Upper lobe of left lung (tissue), 6 donors: ENCODE measurements at places on chromosomes 3 and 15. TPM values are rescaled to one million over a fixed set of nuclear protein-coding genes. Genes with fewer than 3 reads are reported as not detected.

- no peak overlapping the region for H3K4me3 ChIP-seq
- H3K36me3 ChIP-seq = no peaks in the 10 kb centered on the region
- no peak for DNase-seq
- H3K27me3 ChIP-seq = no peaks in the 10 kb centered on the region
- no peaks in the 10 kb centered on the region for H3K4me1 ChIP-seq
Observed at GRCh38 chr3:117144853-117145252, 435.3 kb downstream of the TUSC7 start.

DNA sequence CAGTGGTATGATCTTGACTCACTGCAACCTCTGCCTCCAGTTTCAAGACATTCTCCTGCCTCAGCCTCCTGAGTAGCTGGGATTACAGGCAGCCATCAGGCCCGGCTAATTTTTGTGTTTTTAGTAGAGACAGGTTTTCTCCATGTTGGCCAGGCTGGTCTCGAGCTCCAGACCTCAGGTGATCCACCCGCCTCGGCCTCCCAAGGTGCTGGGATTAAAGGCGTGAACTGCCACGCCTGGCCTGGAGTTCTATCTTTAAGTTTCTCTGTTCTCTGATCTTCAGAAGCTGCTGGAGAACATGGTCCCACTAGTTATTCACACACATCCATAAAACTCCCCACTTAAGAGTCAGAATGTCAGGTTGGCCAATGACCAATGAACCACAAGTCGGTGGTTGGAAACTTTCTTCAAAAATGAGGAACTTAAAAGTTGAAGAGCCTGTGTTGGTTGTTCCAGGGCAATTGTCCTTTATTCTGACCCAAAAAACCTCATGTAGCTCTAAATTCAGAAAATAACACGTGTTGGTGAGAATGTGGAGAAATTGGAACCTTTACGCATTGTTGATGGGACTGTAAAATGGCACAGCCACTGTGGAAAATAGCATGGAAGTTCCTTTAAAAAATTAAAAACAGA lies 55.9 kb upstream of the PIK3CB start:
- no peak overlapping the region for H3K27ac ChIP-seq
- no peaks in the 10 kb centered on the region for H3K4me1 ChIP-seq
- no peaks in the 10 kb centered on the region for H3K27me3 ChIP-seq
- no peak overlapping the region for H3K4me3 ChIP-seq
- no peak for DNase-seq
- no peaks in the 10 kb centered on the region for H3K36me3 ChIP-seq

DNA sequence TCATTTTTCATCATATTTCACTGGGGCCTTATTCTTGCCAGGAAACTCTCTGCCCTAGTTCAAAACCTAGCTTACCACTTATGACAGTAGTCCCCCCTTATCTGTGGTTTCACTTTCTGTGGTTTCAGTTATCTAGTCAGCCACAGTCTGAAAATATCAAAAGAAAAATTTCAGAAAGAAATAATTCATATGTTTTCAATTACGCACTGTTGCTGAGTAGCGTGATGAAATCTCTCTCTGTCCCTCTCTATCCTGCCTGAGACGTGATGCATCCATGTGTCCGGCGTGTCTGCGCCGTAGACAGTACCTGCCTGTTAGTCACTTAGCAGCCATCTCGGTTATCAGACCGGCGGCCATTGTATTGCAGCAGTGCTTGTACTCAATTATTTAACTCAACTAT lies 369.9 kb upstream of the MCTP2 start:
- H3K4me3 ChIP-seq = no peak overlapping the region
- peak overlapping the region; percentile 81 for H3K27ac ChIP-seq
- H3K36me3 ChIP-seq = no peaks in the 10 kb centered on the region
- no peak for DNase-seq
- no peaks in the 10 kb centered on the region for H3K4me1 ChIP-seq

Gene GOLGA6B
- total RNA-seq = not detected

- no peak overlapping the region for H3K4me3 ChIP-seq
- DNase-seq = no peak
- no peak overlapping the region for H3K27ac ChIP-seq
- H3K36me3 ChIP-seq = no peaks in the 10 kb centered on the region
Observed at GRCh38 chr3:161690299-161690620, 193.7 kb downstream of the OTOL1 start.

Gene PARL
- 32.5 TPM for total RNA-seq

GRCh38 chr3:197298945-197299854 lies 788 bp upstream of the DLG1 start:
- H3K4me1 ChIP-seq = peaks cover 21% of the 10 kb centered on the region
- H3K27ac ChIP-seq = peak overlapping the region; percentile 95
- no peaks in the 10 kb centered on the region for H3K27me3 ChIP-seq
- DNase-seq = peak; percentile 65
- peak overlapping the region; percentile 92 for H3K4me3 ChIP-seq

- no peak for DNase-seq
- no peaks in the 10 kb centered on the region for H3K4me1 ChIP-seq
- no peak overlapping the region for H3K4me3 ChIP-seq
- no peaks in the 10 kb centered on the region for H3K27me3 ChIP-seq
- no peaks in the 10 kb centered on the region for H3K36me3 ChIP-seq
Observed at GRCh38 chr3:2246873-2247648, 148.4 kb downstream of the CNTN4 start.

- DNase-seq = no peak
- H3K4me3 ChIP-seq = no peak overlapping the region
- H3K36me3 ChIP-seq = no peaks in the 10 kb centered on the region
Observed at GRCh38 chr3:194194051-194194756, 58.3 kb downstream of the HES1 start.

DNA sequence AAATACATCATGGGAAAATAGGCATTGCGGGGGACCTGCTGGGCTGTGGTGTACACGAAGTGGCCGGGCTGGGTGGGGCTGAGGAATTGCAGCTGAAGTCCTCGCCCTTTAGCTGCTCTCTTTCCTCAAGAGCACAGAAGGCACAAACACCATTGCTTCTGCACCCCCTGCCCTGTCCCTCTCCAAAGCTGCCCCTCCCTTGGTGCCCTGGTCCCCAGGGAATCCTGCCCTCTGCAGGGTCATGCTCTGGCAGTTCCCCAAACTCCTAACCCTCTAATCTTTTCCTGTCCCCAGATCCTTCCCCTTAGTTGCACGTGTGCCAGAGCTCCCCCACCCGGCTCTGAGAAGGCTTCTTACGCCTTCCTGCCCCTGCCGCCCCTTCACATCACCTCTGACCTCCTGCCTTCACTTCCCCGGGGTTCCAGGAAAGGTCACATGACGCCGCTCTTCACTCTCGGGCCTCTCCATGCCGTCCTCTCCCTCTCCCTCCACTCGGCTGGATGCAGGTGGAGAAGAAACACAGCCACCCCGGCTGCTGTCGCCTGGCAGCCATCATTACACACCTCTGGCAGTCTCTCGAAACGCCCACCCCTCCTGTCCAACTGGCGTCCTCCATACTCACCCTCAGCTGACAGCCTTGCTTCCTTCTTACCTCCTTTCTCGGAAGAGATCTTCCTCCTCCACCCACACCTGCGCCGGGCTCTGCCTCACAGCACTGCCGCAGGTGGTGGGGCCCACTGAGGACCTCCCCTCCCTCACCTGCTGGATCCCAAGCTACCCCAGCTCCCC lies 6.9 kb upstream of the PCSK6 start:
- no peak for DNase-seq
- H3K36me3 ChIP-seq = no peaks in the 10 kb centered on the region
- H3K27me3 ChIP-seq = no peaks in the 10 kb centered on the region
- H3K27ac ChIP-seq = no peak overlapping the region
- H3K4me1 ChIP-seq = peaks cover 11% of the 10 kb centered on the region
- no peak overlapping the region for H3K4me3 ChIP-seq

Gene MUSTN1
- 8.2 TPM for total RNA-seq

Gene SACM1L
- 69.1 TPM for total RNA-seq

DNA sequence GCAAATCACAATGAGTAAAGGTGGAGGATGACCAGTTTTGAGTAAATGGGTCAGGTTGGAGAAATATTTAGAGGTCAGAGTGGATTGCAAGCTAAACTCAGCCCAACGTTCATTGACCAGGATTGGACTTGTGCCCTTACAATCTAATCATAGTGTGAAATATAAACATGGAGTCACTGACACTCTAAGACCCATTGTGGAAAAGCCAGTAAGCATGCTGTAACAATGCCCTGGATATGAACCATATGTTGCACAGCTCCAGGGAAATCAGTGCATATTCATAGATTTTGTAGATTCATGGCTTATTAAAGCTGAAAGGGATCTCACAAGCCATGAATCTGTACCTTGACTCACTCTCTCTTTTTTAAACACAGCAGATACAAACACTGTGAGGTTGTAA lies 660.2 kb upstream of the LMCD1 start:
- H3K4me3 ChIP-seq = no peak overlapping the region
- no peak overlapping the region for H3K27ac ChIP-seq

GRCh38 chr15:92770641-92771040 lies 115.1 kb upstream of the FAM174B start:
- H3K27me3 ChIP-seq = no peaks in the 10 kb centered on the region
- DNase-seq = no peak
- H3K27ac ChIP-seq = no peak overlapping the region
- no peaks in the 10 kb centered on the region for H3K4me1 ChIP-seq

DNA sequence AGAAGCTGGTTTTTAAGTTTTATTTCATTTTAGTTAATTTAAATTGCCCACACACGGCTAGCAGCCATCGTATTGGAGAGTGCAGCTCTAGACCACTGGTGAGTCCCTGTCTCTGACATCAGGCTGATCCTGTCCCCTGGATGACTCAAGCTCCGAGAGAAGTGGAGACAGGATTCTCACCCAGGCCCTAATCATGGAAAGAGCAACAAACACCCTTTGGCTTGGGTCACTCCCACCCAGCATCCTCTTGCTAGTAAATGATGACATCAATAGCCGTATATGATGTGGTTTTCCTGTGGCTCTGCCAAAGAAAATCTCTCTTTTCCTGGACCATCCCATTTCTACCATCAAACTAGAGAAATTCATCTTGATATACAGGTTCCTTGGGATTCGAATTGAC lies 182.2 kb downstream of the NTRK3 start:
- peaks cover 3% of the 10 kb centered on the region for H3K4me1 ChIP-seq
- DNase-seq = no peak
- no peak overlapping the region for H3K27ac ChIP-seq

Gene FSIP1
- total RNA-seq = 0.61 TPM

Gene MAGEL2
- not detected for total RNA-seq

Gene CHRD
- total RNA-seq = 3.4 TPM

Gene CGNL1
- total RNA-seq = 69.4 TPM
